Stimulated activated effector memory CD8-positive, alpha-beta T cell treated with anti-CD3 and anti-CD28 coated beads, Interleukin-12 subunit alpha, Interleukin-12 subunit beta, amount 100 ng/mL, for 72 hours (primary cell): ENCODE measurements at places on chromosomes 7 and 10.
A peak's percentile ranks its signal among the peaks of the same experiment; 100 is the strongest.

GRCh38 chr7:13981070-13981469 lies 8.4 kb downstream of the ETV1 start:
- DNase-seq = no peak

DNA sequence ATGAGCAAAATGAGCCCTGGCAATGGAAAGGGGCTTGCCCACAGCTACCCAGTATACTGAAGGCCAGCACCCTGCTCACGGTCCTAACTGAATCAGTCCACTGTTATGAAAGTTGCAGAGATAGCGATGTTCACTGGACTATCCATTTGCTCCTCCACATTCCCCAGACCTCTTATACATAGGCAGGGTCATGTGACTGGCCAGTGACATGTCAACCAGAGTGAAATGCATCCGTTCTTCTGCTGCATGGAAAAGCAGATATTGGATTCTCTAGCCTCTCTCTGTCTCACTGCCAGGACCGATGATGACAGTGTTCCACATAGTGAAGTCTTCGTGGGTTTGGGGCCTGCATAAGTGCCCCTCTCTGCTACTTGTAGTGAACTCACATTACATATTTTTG lies 503.4 kb downstream of the RPS24 start:
- DNase-seq = no peak

- no peak for DNase-seq
These were observed 37.1 kb downstream of the CPXM2 start for GRCh38 chr10:123854498-123854897.

DNA sequence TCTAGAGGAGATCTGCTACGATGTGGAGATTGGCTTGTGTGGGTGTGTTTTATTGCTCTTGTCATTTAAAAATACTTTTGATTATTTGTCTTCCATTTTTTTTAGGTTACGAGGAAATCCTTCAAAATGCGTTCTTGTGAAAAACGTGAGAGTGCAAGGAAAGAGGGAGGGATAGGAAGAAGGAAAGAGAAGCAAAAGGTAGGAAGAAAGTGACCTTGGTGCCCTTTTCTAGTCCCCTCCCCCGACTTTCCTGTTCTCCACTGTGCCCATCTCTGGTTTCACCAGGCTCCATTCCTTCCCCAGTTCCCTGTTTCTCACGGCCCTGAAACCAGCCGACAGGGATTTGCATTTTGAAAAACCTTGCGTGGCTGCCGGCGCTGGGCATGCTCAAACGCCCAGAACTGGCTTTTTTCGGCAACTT lies 506 bp upstream of the GNAI1 start:
- no peak for DNase-seq

DNA sequence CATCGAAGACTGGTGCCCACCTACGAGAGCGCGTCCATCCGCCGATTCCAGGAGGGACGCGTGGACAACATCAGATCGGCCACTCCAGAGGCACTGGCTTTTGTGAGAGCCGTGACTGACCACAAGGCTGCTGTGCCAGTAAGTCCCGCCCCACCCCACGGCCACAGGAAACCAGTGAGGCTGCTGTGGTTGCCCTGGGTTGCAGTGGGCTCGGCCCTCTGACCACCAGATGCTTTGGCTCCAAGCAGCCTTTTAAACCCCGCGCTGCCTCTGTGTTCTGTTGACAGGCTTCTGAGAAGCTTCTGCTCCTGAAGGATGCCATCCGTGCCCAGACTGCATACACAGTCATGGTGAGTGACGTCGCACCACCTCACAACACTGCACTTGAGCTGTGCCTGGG lies 24.4 kb upstream of the C10orf53 start:
- DNase-seq = no peak

DNA sequence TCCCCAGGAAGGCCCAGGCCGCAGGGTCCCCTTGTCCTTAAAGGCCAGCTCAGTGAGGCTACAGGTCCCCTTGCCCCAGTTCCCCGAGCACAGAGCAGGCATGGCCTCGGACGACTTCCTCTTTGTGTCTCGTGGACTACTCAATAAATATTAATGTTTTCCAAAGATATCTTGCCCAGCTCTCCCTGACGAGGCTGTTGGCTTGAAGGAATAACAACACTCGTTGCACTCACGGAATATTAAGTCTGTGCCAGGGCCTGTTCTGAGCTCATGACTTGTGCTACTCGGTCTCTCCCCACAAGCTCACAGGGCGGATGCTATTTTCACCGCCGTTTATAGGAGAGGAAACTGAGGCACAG lies 68.2 kb downstream of the CUX1 start:
- DNase-seq = no peak

DNA sequence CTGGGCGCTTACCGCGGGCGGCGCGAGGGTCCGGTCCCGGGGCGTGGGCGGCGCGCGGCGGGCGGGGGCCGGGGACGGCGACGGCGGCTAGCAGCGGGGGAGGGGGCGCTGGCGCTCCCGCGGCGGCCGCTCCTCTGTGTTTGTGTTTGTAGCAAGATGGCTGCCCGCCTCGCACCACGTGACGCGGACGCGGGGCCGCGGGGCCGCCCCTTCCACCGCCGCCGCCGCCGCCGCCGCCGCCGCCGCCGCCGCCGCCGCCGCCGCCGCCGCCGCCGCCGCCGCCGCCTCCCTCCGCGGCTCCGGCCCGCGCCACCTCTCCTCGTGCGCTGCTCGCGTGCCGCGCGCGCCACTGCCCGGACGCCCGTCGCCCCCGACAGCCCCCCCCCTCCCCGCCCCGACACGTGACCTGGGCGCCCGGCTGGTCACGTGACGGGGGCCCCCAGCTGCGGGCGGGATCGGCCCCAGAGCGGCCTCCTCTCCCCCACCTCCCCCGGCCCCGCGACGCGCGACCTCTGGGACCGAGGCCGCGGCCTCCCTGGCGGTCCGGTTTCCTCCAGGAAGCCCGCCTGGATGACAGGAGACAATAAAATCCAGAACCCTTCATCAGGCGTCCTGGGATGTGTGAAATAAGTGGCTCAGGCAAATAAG lies at the start of gene GIGYF1:
GIGYF1 (minus strand) TSS at position 153 of the 648 bp plus-strand sequence. CDS start 6,012 bp downstream, outside the sequence.
- peak; percentile 82 for DNase-seq

GRCh38 chr7:51950813-51951212 lies 634.2 kb upstream of the COBL start:
- DNase-seq = no peak

GRCh38 chr10:5891009-5891408 lies 966 bp downstream of the FBH1 start:
- no peak for DNase-seq

DNA sequence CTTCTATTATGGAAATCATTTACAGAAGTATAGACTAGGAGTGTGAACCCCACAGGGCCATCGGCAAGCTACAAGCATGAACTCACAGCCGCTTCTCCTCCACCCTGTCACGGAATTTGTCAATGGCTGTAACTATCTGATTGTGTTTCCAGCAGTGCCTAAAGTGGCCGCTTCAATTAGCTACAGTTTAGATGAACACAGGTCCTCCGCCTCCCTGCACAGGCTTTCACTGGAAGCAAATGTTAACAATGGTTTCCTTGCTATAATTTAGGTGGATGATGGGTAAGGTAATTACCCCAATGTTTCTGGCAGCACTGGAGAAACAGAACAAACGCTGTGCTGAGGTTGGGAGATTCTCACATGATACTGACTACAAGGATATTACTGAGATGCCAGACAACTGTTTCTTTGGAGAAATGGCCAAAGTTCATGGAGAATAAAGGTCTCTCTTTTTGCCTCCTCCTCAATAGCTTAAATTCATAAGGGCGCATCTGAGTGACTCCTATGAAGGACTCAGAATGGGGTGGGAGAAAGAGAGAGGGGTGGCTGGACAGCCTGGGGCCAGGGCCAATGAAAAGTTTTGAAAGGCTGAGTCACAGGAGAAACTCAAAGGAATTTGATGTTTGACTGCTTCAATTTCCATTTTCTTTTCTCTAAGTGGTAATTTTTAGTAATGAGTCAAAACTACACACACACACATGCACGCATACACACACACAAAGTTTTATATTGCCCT lies 78.9 kb downstream of the SVIL start:
- no peak for DNase-seq

GRCh38 chr10:1596482-1597099 lies 140.7 kb downstream of the ADARB2 start:
- DNase-seq = no peak

DNA sequence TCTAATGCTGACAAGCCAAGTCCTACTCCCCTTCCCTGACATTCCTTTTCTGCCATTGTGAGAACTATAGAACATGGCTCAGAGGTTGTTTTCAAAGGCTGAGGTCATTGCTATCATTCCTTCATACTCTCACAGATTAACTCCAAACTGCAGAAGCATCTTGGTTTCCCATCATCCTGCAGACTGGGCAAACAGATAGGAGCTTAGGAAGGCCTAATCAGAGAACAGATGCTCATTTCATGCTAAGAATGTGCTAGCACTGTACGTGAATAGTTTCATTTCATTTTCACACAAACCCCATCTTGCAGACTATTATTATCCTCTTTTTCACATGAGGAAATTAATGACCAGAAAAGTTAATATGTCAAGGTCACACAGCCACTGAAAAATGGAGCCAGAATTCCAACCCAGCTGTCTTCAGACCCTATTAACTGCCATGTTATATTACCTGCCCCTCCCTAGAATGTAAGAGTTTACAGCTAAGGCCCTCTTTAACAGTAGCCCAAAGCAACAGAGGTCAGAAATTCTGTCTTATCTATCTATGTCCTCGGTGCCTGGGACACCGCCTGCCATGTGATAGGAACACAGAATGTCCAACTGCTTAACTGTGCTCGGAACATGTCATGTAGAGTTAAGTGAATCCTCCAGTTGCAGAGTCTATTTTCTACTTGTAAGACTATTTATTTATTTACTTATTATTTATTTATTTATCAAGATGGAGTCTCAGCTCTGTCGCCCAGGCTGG lies 2.9 kb upstream of the LCOR start:
- no peak for DNase-seq

DNA sequence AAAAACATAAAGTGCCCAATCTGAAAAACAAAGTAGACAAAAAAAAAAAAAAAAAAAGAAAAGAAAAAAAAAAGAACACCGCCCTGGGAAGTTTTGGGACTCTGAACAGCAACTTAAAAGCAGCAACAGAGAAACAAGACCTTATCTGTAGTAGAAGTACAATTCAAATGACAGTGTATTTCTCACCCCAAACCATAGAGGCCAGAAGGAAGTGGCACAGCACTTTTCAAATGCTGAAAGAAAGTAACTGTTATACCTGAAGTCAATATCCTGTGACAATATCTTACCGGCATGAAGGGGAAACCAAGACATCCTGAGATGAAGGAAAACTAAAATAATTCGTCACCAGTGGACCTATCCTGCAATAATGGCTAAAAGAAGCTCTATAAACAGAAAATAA lies 112.1 kb downstream of the DNAJC1 start:
- no peak for DNase-seq

GRCh38 chr7:6257675-6258074 lies 14.7 kb downstream of the CYTH3 start:
- no peak for DNase-seq

GRCh38 chr7:35752742-35753141 lies 48.1 kb upstream of the SEPTIN7 start:
- no peak for DNase-seq

DNA sequence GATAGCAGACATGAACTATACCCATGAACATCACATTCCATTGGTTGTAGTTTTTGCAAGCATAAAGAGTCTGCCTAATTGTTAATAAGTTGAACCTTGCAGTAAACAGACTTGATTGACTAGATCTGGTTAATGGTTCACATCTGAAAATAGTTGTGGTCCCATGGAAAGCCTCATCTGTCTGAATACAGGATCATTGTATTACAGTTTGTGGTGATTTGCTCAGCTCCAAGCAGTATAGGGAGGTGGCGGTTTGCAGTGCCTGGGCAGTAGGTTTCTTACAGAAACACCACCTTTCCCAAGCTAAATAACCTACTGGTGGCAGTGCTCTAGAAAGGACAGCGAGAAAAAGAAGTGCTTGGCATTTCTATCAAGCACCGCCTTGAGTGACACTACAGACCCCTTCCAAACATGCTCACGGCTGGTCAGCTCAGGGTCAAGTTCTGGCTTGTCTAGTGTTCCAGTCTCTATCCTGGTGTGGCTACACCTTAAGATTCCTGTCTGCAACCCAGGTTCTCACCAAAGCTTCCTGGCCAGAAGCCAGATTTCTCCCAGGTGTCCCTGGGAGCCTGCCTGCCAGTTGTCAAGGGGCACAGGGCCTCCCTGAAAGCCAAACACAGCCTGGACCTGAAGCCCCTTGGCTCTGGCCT lies 119.9 kb downstream of the FANK1 start:
- no peak for DNase-seq

- DNase-seq = no peak
These were observed 726 bp upstream of the HOXA9 start for GRCh38 chr7:27165996-27166530.

- no peak for DNase-seq
These were observed 72.8 kb downstream of the CCNY start for GRCh38 chr10:35409094-35409582.

- DNase-seq = no peak
These were observed 207.6 kb upstream of the PLXNA4 start for GRCh38 chr7:132783824-132784223.

GRCh38 chr7:129952086-129952652 lies 591 bp downstream of the UBE2H start:
- DNase-seq = peak; percentile 77

DNA sequence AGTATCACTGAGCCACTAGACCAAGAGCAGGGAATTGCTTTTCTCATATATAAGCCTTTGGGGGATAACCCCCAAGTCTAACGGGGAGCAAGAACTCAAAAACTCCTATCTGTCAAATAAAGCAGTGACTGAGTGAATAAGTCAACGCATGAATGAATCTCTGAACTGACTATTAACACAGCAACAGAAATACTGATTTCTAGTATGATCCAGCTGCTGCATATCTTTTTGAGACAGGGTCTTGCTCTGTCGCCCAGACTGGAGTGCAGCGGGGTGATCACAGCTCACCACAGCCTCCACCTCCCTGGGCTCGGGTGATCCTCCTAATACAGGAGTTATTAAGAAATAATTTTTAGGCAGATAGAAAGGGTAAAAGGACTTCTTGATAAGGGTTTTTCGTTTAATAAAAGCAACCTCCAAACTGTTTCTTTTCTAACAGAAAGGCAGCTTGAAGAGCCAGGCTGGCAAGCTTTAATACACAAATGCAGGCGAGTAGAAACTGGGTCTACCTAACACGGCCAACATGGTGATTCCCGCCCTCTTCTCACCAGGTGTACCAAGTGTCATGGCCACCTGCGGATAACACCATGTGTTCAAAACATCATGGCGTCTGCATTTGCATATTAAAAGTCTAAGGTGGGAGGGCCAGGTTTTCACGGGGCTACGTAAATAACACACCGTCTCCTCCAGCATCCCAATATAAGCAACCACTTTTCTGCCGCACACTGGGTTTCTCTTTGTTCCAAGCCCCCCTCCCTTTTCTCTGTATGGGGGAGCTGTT lies 631.9 kb downstream of the PARD3 start:
- no peak for DNase-seq

DNA sequence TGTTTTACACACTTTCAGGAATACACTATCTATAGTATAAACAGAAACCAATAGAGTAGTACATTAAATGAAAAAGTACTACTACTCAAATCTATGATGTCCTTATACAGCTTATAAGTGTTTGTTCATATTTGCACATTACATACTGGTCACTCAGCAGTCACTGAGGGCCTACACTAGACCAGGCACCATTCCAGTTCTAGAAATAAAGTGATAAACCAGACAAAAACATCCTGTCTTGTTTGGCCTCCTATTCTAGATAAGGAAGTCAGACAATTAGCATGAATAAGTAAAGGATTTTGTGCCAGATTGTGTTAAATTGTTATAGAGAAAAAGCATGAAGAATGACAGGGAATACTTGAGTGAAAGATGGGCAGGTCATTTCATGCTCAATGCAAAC lies 219.0 kb downstream of the CRPPA start:
- no peak for DNase-seq
